Activated naive CD4-positive, alpha-beta T cell (primary cell): ENCODE measurements at places on chromosomes 13 and 19.

DNA sequence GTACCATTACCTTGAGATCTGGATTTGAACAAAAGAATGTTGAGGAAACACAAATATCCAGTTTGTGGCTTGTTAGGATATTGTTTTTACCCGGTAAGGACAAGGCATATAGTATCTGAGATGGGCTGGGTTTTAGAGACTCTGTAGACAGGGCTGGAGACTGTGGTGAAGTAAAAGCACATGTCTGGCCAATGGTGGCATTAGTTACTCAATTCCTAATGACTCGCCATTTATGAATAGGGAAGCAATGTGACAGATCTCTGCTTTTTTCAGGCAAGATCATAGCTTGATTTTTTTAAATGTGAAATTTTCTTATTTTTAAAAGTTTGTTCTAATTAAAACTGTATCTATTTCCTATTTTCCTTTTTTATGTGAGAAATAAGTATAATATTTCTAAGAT lies 371.1 kb upstream of the SPRY2 start:
- DNase-seq: no peak

GRCh38 chr13:112671359-112671758 lies 18.5 kb upstream of the ATP11A start:
- no peak for DNase-seq

- DNase-seq: no peak
Observed at GRCh38 chr19:20103091-20103740, 25.4 kb downstream of the ZNF90 start.

DNA sequence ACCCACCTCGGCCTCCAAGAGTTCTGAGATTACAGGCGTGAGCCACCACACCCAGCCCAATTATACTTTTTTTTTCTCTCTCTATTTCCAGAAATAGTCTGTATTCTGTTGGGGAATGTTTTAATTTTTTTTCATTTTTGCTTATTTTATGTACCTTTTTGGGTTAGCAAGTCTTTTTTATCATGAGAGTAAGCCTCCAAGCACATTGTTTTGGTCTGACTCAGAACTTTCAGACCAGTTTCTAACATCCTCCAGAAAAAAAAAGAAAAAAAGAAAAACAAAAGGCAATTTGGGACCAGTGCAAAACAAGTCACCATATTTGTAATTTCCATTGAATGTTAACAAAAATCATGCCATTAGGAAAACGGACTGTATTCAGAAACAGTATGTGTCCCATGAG lies 1465.5 kb downstream of the SLITRK5 start:
- DNase-seq: no peak
